ENCODE measurements at places on chromosomes 7 and 10. TPM values are rescaled to one million over a fixed set of nuclear protein-coding genes. Genes with fewer than 3 reads are reported as not detected.

Gene MRLN
- total RNA-seq = not detected

Gene NEUROG3
- total RNA-seq = not detected

Gene PDLIM1
- total RNA-seq = 178 TPM

Gene ADRA2A
- total RNA-seq = 3.8 TPM

Gene NXPH1
- total RNA-seq = not detected

- no peak for DNase-seq
Measured at GRCh38 chr10:100184840-100185239, 989 bp downstream of the ERLIN1 start.

DNA sequence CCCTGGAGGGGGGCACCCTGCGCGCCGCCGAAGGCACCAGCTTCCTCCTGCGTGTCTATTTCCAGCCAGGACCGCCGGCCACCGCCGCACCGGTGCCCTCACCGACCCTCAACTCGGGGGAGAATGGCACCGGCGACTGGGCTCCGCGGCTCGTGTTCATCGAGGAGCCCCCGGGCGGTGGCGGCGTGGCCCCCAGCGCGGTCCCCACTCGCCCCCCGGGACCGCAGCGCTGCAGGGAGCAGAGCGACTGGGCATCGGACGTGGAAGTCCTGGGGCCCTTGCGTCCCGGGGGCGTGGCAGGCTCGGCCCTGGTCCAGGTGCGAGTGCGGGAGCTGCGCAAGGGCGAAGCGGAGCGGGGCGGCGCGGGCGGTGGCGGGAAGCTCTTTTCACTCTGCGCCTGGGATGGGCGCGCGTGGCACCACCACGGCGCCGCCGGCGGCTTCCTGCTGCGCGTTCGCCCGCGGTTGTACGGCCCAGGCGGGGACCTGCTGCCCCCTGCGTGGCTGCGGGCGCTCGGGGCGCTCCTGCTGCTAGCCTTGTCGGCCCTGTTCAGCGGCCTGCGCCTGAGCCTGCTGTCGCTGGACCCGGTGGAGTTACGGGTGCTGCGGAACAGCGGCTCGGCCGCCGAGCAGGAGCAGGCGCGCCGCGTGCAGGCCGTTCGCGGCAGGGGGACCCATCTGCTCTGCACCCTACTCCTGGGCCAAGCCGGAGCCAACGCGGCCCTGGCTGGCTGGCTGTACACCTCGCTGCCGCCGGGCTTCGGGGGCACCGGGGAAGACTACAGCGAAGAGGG, 594 bp downstream of the CNNM1 start:
- peak; percentile 46 for DNase-seq

- no peak for DNase-seq
Measured at GRCh38 chr7:4072161-4072925, 609.8 kb upstream of the FOXK1 start.

DNA sequence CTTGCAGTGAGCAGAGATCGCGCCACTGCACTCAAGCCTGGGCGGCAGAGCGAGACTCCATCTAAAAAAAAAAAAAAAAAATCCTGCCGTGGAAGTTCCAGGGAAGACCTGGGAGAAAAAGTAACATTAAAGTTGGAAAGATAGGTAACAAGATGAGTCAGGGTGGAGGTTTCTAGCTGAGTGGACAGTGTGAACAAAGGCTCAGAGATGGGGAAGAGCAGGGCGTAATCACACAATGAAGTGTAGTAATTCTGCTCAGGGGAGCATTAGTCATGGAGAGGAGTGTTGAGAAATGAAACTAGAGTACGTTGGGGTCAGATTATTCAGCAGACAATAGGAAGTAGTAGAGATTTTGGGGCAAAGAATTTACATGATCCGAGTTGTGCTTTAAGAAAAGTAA, 21.6 kb upstream of the WASL start:
- no peak for DNase-seq

GRCh38 chr10:13206546-13207443, 27.4 kb downstream of the UCMA start:
- DNase-seq = no peak

DNA sequence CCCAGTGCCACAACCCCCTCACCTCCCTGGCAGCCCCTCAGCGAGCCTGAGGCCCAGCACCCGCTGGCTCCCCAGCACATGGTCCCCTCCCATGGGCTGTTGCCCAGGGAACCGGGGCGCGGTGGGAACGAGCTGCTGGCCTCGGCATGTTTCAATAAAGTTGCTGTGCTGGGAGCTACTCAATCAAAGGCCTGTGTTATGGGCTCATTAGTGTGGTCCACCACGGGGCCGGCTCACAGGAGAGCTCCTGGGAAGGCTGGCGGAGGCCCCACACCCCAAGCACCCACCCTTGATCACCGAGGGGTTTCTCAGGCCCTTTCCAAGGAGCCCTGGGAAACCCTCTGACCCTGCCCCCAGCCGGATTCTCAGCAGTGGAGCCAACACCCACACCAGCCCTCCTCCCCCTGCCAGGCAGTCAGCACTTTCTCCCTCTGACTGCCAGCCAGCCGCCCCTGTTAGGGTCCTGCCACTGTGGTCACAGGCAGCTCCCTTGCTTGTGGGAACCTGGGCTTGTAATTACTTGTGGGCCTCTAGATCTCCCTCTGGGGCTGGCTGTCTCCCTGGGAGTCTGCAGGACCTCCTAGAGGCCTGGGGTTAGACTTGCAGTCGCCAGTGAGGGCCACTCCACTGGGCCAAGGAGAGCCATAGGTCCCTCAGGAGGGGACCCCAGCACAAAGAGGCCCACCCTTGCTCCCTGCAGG, 24.8 kb upstream of the TRIM8 start:
- DNase-seq = peak; percentile 38

DNA sequence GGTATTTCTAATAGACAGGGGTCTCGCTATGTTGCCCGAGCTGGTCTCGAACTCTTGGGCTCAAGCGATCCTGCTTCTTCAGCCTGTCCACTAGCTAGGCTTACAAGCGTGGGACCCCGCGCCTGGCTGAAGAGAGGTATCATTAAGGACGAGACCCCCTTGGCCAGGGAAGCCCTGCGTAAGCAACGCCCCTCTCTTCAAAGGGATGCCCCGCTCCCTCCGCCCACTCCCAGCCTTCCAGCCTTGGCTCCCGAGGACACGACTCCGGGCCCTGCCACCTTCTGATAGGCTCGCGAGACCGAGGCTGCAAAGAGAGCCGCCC, 220 bp upstream of the ZKSCAN5 start:
- DNase-seq = no peak

GRCh38 chr7:6579446-6579845, 2.2 kb downstream of the ZDHHC4 start:
- no peak for DNase-seq

DNA sequence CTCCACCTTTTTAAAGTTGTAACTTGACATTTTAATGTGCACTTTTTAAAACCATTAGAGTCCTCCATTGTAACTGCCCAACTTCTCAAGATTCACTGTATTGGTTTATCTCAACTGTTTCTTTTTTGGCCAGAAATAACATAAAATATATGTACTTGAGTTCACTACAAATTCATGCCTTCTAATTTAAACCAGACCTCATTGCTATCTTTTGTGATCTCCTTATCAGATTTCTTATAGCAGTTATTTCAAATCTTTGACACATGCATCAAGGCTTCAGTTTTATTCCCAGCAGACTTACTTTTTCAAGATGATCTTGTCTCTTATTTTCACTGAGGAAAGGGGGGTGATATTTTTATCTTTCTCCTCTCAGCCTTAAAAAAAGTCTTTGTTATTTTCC, 154.3 kb downstream of the PHF14 start:
- no peak for DNase-seq

GRCh38 chr7:2163600-2164555, 68.9 kb downstream of the MAD1L1 start:
- no peak for DNase-seq

DNA sequence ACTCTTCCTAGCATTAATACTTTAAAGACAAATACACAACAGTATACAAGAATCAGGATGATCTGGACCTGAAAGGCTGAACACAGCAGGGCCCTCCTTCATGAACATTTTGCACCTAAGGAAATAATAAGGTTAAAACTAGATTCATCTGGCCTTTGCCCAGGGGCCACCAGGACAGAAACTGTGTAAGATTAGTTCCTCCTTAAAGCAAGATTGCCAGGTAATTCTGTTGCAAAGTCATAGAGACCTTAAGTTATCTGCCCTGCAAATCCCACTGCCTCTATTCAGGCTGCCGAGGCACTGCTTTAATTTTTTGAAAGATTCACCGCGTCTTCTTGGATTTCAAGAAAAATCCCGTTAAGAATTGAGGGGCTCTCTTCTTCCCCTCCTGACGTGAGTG, 1.6 kb upstream of the KIAA1217 start:
- no peak for DNase-seq

GRCh38 chr7:55206235-55207029, 158.7 kb upstream of the LANCL2 start:
- no peak for DNase-seq

- no peak for DNase-seq
Measured at GRCh38 chr10:112370424-112370819, 3.5 kb upstream of the ACSL5 start.

DNA sequence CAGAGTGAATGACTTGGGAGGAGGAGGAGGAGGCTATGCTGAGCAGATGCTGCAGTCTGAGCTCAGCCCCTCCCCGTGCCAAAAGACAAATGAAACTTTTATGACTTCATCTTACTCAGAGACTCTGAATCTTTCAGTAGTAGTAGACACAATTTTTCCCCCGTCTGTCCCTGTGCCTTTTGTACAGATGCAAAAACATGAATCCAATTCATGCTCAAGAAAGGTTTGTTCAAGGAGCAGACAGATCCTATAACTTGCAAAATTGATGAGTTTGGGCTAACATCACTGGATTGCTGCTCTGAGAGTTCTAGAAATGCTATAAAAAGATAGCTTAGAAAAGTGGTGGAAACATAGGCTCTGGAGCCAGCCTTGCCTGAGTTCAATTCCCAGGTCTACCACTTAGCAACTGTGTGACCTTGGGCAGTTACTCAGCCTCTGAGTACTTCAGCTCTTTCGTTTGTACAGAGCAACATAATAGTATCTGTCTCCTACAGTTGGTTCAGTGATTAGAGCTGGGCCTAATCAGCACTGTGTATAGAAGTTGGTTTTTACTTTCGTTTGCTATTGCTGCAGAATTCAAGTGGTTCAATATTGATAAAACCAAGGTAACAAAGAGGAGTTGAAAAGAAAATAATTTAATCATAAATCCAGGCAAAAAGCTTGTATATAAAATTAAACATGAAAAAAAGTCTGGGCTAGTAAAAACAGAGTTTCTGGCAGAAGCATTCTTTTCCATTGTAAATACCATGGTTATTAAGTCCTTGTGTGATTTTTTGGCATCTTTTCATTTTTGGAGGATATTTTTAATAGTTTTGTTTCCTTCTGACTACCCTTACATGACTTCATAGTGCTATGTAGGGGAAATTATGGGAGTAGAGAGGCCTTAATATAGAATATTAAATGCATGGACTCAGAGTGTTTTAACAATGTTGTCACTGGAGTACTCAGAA, 174.2 kb upstream of the ZNF32 start:
- DNase-seq = no peak
